ENCODE measurements at places on chromosomes 12 and 14.

DNA sequence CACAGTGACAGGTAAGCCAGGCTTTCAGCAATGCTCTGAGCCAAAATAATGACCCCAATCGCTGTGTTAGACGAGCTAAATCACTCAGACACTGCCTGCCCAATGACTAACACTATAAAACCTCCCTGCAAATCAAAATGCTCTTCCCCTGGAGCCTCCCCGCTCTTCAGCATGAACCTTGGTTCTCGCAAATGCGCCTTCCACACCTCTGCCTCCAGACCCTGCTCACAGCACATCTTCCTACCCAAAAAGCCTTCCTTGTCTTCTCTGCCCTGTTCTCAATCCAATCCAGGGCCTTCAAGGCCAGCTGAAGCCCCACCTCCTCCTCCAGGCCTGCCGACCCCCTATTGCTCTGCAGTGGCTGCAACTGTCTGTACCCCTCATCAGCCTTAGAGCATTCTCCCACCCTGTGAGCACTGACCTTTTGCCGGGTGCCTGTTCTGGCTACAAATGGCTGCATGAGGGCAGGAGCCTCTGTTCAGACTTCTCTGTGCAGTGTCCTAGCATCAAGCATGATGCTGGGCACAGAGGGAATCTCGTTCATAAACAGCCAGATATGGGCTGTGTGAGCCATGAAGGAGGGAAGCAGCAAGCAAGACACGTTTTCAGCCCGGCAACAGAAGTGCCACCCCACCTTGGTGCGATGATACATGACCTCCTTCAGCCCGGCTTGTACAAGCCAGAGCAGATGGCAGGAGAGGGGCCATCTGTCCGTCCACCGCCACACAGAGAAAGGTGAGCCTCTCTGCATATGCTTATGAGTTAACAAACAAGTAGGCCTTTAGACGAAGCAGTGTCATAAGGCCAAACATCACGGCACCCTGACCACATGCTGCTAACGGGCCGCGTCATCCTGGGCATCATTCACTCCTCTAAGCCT lies 64.5 kb upstream of the DDX11 start:
- DNase-seq, result no peak

- DNase-seq, result peak; percentile 42
Observed at GRCh38 chr12:39990122-39991101, 115.5 kb downstream of the SLC2A13 start.

DNA sequence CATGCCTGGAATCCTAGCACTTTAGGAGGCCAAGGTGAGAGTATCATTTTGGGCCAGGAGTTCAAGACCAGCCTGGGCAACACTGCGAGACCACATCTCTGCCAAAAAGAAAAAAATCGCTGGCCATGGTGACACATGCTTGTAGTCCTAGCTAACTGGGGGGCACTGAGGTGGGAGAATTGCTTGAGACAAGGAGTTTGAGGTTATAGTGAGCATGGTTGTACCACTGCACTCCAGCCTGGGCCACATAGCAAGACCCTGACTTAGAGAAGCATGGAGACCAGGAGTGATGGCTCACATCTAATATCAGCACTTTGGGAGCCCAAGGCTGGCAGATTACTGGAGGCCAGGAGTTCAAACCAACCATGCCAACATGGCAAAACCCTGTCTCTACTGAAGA lies 9.2 kb downstream of the PTGES3 start:
- no peak for DNase-seq

DNA sequence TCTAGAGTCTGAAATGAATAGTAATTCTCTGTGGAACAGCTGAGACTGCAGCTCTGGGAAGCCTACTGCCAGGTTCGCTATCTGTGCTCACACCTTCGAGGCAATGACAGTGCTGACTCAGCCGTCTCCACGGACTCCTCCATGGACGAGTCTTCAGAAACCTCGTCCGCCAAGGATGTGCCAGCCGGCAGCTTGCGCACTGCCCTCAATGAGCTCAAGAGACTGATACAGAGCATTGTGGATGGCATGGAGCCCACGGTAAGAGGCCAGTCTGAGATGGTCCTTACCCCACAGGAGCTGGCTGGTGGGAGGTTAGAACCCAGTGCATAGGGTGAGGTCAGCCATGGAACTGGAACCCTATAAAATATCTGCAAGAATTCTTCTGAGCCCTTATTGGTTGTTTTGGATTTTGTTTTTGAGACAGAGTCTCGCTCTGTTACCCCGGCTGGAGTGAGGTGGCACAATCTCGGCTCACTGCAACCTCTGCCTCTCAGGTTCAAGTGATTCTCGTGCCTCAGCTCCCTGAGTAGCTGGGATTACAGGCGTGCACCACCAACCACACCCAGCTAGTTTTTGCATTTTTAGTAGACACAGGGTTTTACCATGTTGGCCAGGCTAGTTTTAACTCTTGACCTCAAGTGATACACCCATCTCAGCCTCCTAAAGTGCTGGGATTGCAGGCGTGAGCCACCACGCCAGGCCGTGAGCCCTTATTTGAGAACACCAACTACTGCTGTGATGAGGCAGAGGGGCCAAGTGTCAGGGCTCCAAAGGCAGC lies 43.9 kb downstream of the RAB35 start:
- DNase-seq, result no peak

DNA sequence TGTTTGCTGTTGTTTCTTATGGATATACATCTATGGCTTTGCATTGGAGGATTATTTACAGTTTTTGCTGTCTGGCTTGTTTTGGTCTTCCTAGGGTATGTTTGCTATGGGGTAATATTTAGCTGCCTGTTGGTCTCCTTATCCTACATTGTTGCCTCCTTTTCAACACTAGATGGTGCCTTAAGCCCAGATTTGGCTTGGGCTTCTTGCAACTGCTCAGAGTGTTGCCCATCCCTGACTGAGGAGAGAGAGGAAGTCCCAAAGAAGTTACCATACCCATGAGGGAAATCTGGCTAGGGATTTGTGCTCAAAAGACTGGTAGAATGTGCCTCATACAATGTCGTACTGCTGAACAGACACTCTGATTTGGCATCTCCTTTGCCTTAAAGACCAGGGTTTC lies 94.6 kb upstream of the MUCL1 start:
- peak; percentile 45 for DNase-seq
